ENCODE measurements at places on chromosomes 2 and 18.
A peak's percentile ranks its signal among the peaks of the same experiment; 100 is the strongest.

DNA sequence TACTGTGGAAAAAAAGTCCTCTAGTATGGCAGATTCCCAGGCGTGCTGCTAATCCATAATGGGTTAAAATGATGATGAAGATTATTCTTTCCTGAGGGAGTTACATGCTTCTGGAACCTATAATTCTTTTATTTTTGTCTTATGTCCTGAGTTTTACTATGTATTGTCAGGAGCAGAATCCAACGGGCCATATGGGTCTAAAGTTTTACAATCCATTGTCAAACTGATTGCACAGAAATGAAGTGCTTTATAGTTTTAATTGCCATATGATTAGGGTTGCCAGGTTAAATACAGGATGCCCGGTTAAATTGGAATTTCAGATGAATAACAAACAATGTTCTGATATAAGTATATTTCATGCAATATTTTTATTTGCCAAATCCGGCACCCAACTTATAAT, 100.9 kb upstream of the MAP3K20 start:
- DNase-seq, result no peak

- DNase-seq, result no peak
Observed at GRCh38 chr2:88698498-88699233, 7.2 kb downstream of the RPIA start.

DNA sequence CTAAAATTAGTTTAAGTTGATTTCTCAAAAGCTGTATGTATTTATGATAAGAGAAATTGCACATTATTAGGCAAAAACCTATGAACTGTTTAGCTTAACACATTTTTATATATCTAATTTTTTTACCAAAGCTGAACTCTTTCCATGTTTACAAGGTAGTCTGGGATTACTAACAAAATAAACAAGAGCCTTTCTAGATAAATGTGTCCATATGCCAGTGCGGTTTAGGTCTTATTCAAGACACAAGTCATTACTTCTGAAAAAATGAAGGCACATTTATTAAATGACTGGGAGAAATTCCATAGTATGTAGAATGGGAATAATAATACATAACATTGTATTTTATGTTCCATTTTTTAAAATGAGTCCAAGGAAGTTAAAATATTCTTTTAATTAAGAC, 82.0 kb downstream of the DPP4 start:
- DNase-seq, result no peak

DNA sequence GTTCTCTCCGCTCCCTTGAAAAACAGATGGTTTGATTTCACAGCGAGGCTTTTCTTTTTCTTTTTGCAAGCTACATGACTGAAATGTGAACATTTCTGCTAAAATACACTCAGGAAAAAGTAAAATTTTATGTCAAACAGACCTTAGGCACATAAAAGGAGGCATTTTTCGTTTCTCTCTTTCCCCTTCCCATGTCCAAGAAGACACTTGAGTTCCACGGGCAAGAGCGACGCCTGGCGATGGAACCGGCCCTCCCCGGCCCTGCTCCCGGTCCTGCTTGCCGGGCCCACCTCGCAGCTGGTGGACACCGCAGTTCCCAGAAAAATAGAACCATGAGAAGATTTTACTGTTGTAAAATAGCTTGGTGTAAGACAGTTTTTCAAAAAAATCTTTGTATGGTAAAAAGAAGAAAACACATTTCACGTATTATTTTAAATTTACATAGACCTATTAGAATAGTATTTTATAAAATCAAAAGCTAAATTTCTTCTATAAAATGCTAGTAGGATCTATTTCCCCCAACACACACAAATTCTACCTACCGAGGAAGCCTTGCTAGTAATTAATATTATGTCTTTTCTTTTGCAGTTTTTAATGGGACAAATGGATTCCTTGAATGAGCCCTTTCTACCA, 2.3 kb upstream of the ALKAL2 start:
- peak; percentile 20 for DNase-seq

DNA sequence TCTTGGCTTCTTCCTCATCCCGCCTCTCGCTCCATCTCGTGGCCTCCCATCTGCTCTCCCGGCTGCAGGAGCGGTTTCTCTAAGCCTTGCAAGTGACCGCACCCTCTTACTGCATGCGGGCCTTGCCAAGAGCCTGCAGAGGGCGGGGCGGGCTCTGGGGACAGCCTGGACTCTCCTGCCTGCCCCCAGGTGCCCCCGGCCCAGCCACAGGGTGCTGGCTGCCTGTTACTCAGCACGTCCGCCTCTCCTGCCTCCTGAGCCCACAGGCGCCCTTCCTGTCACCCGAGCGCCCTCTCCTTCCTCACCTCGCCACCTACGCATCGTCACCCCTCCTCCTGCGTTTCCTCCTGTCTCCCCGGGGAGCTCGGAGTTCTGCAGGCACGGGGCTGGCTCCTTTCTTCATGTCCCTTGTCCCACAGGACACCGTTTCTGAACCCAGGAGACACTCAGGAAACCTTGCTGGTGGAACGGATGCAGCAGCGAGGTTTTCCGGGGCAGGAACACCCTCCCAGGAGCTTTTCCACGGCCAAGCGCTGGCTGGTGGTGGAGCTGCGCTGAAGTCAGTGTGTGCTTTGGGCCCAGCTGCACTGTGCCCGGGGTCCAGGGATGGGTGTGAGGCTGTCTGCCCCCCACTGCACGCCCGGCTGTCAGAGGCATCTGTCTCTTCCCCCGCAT, 28.5 kb downstream of the HPCAL1 start:
- peak; percentile 46 for DNase-seq

DNA sequence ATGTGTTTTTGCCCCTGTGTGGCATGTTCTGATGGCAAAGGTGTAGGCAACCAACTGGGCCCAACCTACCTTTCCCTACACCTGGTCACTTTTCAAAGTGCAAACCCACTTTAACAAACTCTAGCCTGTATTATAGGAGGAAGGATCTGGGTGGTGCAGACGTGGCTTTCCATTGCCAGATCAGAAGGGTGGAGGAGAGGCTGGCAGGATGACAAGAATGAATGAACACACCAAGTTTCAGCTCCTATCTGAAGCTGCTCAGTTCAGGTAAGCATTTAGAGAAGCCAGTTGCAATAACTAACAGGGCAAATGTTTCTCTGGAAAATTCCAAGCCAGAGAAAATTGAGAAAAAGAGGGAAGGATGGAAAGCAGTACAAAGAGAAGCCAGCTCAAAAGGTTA, 707 bp upstream of the SERPINB7 start:
- no peak for DNase-seq

DNA sequence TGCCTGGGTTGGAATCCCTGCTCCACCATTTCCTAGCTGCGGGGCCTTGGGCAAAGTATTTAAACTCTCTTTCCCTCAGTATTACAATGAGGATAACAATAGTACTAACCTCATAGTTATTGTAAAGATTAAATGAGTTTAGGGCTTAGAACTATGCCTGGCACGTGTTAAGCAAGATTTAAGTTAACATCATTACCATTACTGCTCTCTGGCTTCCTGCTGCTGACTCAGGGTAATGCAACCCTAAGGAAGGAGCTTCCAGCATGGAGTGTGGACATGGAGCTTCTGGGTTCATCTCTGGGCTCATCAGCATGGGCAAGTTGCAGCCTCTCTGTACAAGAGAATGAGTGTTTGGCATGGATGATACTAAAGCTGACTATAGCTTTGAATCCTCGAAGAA, 374.2 kb upstream of the MAP2 start:
- DNase-seq, result no peak

DNA sequence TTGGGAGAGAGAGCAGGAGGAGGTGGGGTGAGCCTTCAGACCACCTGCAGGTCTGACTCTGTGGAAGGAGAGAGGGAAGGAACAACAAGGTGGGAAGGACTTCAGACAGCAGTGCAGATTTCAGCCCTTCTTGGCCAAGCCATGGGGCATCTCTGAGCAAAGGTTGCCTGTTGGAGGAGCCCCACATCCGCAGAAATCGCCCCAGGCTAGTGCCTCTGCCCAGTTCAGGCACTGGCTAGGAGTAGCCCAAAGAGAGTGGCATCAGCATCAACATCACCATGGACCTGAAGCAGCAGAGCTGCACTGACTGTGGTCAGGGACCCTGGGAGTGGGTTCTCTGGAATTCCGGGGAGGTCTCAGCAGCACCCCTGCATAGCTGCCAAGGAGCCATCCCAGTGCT, 10.2 kb downstream of the GPR55 start:
- DNase-seq, result no peak

- DNase-seq, result peak; percentile 13
Observed at GRCh38 chr2:174485788-174486562, 854 bp downstream of the GPR155 start.

DNA sequence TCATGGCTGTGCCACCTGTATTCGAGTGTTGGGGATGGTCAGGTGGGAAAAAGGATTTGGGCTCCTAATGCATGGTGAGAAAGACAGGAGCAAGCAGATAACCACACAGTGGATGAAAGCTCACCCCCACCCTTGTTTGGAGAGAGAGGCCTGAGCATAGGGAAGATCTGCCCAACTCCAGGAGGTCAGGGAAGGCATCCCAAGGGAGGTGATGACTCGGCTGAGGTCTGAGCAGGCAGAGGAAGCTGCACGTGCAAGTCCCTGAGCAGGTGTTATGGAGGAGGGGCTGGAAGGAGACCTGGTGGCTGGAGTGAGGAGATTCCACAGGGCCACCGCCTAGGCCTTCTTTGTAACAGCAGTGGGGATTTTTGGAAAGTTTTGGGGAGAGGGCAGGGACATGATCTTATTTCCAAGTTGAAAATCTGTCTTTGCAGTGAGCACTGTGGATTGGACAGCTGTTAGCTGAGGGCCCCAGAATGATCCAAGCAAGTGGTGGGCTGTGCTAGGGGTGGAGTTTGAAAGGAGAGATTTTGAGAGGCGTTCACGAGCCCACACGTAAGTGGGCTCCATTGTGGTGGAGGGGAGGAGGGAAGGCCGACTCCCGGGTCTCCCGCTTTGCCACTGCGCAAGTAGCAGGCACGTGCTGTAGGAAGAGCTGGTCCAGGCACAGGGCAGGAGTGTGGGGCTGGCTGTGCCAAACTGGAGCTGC, 228.5 kb downstream of the GLI2 start:
- DNase-seq, result no peak

GRCh38 chr2:55153584-55154299, 78.4 kb downstream of the CLHC1 start:
- DNase-seq, result no peak

- peak; percentile 68 for DNase-seq
Observed at GRCh38 chr18:596288-596881, 403 bp upstream of the CLUL1 start.

GRCh38 chr2:108377815-108378630, at the start of gene SULT1C4:
Gene SULT1C4, plus strand, starts transcription at chr2:108377954. Its CDS starts 384 bp downstream, at chr2:108378338.
- no peak for DNase-seq

DNA sequence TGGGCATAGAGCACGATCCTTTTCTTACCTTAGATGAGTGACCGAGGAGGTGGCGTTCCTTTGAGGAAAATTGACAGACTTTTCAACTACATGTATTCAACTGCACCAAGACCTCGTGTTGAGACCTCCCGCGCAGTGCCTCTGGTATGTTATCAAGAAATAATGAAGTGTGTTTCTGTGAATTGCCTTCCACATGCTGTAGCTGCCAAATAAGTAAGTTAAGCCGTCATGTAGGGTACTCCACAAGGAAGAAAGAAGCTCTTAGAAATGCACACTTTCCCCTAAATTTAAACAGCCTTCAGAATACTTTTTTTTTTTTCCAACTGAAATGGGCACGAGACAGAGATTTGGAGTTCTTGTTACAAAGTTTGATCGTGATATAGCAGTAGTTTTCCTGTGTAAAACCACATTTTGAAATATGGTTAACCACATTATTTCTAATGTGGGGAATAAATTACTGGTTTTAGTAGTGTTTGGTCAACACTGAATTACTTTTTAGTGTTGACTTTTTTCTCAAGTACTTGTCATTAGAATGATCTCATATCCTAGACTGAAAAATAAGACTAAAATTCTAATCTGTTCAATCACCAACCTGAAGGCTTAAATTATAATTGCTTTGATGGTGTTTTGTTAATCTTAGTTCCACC, 30.5 kb downstream of the PDK1 start:
- no peak for DNase-seq

GRCh38 chr18:59267503-59268126, 5.6 kb downstream of the RAX start:
- no peak for DNase-seq

DNA sequence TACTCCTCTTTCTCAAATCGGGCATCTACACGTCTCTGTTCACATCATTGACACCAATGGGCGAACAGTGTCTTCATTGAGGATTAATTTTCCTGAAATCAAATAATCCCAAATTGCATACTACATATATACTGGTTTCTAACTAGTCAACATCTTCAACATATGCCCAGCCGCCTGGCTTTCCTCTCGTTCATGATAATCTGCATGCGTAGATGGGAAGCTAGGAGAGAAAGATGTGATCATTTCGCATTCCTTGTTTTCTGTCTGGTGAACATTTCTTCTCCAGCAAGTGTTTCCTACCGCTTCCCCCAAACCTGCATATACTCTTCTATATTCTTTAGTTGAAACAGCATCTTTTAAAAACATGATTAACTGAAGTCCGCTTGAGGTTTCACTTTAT, 7.4 kb downstream of the TWIST2 start:
- no peak for DNase-seq

GRCh38 chr18:12960853-12961397, 13.1 kb downstream of the SEH1L start:
- no peak for DNase-seq

GRCh38 chr2:71462056-71462605, 8.8 kb downstream of the DYSF start:
- no peak for DNase-seq

GRCh38 chr18:50133526-50133925, 61.4 kb downstream of the MYO5B start:
- no peak for DNase-seq
